ENCODE measurements at places on chromosomes 13 and 19. TPM values are rescaled to one million over a fixed set of nuclear protein-coding genes. Genes with fewer than 3 reads are reported as not detected.

DNA sequence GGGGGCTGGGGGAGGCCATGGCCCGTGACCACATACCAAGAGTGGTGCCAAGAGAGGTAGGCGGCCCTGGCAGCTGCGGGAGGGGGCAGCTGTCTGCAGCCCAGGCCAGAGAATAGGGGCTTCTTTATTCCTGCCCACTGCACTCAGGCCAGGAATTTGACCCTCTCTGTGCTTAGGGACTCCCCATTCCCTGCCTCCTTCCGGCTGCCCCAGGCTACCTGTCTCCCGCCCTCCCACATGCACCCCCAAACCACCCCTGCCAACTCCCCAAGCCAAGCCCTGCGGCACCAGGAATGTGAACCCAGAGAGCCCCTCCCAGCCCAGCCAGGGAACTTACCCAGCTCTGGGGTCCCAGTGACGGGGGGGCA lies 687 bp downstream of the PLEKHA4 start:
- no peak for DNase-seq

PCDH9 gene
- polyA plus RNA-seq: 0.67 TPM

DNA sequence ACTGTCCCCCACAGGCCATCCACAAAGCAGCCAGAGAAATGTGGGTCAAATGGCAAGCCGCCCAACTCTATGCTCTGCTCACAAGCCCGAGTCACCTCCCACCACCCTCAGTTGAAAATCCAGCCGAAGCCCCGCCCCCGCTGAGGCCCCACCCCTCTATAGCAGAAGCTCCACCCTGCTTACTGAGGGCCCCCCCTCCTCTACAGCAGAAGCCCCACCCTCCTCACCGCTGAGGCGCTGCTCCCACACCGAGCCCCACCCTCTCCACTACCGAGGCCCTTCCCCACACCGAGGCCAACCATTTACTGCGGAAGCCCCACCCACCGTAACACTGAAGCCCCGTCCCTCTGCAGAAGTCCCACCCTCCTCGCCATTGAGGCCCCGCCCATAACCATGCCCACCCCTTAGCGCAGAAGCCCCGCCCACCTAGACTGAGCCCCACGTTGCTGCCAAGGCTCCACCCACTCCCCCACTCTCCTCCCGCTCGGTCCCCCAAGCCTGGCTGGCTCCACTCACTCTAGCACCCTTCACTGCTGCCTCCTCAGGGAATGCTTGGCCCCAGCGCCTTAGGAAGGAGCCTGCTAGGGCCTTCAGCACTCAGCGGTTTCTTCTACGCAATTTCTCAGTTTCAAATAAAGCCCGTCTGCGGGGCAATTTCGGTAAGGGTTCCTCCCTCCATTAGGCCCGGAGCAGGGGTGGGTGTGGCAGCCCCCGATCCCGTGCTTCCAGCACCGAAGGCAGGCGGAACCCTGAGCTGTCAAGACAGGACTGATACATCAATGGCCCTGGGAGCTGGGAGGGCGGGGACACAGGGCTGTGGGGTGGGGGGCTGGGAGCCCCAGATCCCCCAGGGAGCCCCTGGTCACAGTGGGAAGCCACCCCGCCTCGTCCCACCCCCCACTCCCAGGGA lies 9.0 kb upstream of the MYDGF start:
- peak; percentile 33 for DNase-seq

DNA sequence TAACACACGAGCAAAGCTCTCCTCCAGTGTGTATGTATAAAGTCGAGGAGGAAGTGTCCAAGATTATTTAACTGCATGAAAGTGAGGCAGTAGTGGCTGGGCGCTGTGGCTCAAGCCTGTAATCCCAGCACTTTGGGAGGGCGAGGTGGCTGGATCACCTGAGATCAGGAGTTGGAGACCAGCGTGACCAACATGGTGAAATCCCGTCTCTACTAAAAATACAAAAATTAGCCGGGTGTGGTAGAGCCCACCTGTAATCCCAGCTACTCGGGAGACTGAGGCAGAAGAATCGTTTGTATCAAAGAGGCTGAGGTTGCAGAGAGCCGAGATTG lies 1.2 kb upstream of the ZNF20 start:
- DNase-seq: no peak

ACER1 gene
- not detected for polyA plus RNA-seq

NCAN gene
- not detected for polyA plus RNA-seq

DNA sequence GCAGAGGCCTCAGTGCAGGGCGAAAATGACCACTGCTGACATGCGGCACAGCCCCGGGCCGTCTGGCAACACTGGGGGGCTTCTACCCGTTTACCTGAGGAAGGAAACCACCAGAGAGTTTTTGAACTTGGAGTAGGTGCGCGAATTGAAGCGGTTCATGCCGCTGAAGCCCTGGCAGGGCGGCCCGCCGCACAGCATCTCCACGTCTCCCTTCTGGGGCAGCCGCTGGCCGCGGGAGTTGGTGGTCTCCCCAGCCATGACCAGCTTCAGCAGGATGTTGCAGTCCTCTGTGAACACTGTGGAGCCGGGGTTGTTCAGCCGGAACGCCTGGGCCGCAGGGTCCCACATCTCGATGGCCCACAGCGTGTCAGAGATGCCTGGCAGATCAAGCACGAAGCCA lies 20.3 kb upstream of the EIF3G start:
- DNase-seq: no peak

SHD gene
- not detected for polyA plus RNA-seq

DNA sequence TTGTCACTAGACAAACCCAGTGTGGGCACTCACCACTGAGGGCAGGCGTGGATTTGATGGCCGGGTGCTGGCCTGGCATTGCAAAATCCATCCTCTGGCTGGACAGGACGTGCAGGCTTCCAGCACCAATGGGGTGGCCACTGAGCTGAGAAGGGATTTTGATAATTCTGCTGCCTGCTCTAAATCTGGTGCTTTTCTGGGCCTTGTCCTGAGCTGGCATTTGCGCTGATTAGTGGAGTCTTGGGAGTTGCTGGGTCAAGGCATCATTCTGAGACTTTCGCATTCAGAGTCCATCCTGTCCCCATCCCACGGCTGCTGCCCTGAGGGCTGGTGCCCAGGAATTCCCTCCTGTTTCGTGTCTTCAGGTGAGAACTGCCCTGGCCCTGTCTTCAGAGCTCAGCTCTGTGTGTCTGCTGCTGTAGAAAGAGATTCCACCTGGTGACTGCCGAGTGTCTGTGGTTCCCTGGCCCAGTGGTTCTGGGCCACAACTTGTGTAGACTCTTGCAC lies 65.9 kb upstream of the MCF2L start:
- no peak for DNase-seq

KIR2DL4 gene
- not detected for polyA plus RNA-seq

GRCh38 chr13:68026077-68026476 lies 795.9 kb upstream of the PCDH9 start:
- DNase-seq: no peak

DNA sequence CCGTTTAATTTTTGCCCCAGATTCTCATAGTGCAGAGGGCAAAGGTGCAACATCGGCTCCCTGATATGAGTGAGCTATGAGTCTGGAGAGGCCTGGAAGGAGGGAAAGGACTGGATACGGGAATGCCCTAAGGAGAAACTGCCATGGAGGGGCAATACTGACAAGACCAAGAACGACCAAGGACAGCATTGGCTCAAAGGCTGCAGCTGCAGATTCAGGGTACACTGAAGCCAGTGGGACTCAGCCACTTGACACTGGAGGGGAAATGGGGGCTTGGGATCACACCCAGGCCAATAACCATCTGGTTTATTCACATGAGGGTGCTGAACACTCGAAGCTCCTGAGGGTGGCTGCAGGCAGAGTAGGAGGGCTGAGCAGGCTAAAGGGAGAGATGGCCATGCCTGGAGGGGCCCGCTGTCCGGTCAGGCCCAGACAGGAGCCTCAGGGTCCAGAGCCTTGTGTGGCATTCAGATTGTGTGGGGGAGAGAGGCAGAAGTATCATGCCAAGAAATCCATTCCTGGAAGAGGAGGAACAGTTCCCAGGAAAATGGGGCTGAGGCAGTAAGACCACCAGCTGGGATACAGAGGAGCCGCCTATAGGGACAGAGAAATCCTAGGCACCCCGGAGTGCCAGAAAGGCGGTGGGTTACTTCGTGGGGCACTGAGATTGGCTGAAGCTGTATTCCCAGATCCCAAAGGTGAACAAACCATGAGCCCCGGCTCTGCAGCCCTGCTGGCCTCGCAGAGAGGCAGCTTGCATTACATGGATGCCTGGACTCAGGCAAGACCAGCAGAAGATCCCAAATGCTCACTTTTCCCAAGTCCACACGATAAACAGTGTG lies 20.7 kb downstream of the COL4A1 start:
- no peak for DNase-seq

NCR1 gene
- not detected for polyA plus RNA-seq

CEACAM8 gene
- not detected for polyA plus RNA-seq

GRCh38 chr13:76527041-76527440 lies 359.2 kb downstream of the KCTD12 start:
- no peak for DNase-seq

- no peak for DNase-seq
These were observed 12.9 kb upstream of the RNF113B start for GRCh38 chr13:98189841-98190505.

DNA sequence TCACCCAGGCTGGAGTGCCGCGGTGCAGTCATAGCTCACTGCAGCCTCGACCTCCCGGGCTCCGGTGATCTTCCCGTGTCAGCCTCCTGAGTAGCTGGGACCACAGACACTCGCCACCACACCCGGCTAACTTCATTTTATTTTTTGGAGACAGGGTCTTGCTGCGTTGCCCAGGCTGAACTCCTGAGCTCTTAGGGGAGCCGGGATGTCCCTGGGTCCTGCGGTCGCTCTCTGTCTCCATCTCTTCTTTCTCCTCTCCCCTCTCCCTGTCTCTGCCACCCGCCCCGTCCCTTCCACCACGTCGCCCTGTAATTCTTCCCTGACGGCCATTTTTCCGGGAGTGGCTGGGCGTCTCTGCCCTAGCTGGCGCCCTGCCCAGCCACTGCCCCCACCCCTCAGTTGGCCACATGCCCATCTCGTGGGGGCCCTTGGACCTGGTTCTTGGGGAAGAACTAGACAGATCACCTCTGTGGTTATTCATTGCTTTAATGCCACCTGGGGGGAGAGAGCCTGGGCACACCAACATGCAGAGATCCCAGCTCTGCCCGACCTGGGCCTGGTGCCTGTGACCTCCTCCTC lies 18.9 kb downstream of the ARID3A start:
- DNase-seq: no peak

PIN1 gene
- 54.1 TPM for polyA plus RNA-seq

S1PR5 gene
- 0.02 TPM for polyA plus RNA-seq

DPF1 gene
- 1.6 TPM for polyA plus RNA-seq

GRCh38 chr13:99386911-99387788 lies 80.0 kb upstream of the GPR183 start:
- DNase-seq: no peak

DNA sequence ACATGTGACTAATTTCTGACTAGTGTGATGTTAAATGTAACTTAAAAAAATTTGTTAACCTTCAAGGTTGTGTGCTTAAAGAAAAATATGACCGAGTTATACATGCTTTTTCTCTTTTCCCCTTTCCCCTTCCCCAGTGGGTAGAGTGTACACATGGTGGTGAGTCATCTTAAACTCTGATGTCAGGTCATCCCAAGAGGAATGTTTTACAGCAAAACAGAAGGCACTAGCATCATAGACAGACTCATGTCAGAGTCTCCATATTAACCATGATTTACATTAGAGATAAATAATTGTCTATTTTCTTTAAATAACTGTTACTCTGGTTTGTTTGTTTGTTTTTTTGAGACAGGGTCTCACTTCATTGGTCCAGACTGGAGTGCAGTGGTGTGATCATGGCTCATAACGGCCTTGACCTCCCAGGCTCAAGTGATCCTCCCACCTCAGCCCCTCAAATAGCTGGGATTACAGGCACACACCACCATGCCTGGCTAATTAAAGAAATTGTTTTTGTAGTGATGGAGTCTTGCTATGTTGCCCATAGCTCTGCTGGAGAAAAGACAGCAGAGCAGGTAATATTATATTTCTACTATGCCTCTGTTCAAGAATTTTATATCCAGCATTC lies 160.4 kb upstream of the PCDH9 start:
- peak; percentile 77 for DNase-seq

GRCh38 chr13:111909971-111910671 lies 156.8 kb upstream of the SOX1 start:
- no peak for DNase-seq

GRCh38 chr19:6230991-6231448 lies 48.8 kb downstream of the MLLT1 start:
- no peak for DNase-seq
